NCI-H526 treated with DMSO at 0.1 percent for 48 hours (cell line): ENCODE measurements at places on chromosomes 2 and 18.

DNA sequence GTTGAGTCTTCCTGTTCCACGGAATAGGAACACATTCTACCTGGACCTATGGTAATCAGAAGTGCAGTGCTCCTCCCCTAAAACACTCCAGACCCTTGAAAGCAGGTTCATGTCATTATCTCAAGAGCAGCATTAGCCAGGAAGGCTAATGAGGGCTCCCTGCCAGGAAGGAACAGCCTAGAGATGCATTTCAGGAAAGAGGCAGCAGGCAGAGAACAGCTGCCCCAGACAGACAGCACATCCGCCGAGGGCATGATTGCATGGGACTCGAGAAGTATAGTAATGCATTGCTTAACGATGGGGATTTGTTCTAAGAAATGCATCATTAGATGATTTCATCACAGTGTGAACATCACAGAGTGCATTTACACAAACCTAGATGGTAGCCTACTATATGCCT lies 171.5 kb downstream of the ALK start:
- DNase-seq, result no peak

- DNase-seq, result no peak
Measured at GRCh38 chr2:144546933-144547332, 27.0 kb upstream of the ZEB2 start.

DNA sequence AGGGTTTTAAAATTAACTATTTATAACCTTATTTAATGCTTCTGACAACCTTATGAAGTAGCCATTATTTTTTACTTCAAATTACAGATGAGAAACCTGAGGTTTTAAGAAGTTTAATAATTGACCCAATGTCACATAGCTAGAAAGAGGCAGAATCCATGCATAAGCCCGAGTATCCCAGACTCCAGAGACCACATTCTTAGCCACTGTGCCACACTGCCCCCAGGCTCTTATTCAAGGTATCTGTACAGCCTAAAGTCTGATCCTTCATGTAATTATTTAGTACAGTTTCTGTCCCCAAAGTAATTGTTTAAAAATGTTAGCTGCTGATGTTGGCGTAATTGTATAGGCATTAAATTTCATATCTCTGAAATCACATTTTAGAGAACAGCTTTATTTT lies 124.7 kb upstream of the LRRTM1 start:
- no peak for DNase-seq

DNA sequence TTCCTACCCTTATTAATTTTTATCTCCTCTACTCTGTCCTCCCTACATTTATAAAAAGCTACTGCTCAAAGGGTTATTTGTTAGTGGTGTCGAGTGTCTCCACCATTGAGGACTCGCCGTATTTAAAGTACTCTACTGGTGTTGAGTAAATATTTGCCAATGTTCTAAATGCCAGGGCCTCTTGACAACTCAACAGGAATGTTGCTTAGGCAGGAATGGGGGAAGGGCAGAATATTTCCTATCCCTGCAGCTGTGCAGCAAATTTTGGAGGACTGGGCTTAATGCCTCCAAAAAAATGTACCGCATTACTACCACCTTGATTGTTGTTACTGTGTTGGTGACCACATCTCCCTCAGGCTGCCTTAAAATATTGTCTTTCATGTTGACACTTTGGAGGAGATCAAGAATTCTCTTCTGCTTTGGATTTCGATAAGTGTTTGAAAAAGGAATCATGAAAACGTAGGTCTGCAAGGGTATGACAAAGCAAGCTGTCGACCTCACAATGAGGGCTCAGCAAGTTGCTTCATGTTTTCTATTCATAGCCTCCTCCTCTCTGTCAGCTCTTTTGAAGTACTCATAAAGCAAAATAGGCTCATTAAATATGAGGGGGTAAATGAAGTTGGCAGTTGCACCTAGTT lies 84.3 kb downstream of the EFEMP1 start:
- DNase-seq, result peak; percentile 92

DNA sequence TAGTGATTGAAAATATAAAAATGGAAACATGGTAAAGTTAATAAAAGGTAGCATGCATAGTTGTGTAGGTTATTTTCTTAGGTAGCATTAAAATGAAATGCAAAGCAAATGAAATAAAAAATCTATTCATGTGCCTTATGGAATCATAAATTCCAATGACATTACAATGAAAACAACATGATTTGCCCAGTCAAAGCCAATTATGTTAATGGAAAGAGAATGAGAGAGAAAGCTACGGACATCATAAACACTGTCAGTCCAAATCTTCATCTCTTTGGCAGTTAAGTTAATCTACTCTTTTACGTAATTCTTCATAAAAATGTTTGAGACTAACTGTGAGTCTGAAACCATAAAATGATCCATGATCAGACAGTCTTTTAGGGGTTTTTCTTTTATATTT lies 636.7 kb upstream of the SYT4 start:
- DNase-seq, result no peak

GRCh38 chr18:23225503-23225902 lies 90.2 kb downstream of the CABLES1 start:
- no peak for DNase-seq

DNA sequence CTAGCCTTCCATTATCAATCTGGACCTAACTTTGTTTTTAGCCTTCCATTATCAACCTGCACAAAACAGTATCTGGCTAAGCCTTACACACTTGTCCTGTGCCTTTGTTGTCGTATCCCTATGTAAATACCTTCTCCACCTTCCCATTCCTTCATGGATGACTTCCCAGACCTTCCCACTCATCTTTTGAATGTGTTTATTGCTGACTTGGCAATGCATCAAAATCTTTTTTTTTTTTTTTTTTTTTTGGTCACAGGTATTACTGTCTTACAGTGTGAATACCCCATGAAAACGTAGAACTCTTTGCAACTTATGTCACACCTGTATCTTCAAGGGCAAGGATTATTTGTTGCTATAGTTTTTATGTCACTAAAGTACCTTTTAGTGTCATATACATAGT lies 25.7 kb downstream of the RPE start:
- DNase-seq, result no peak

- no peak for DNase-seq
Measured at GRCh38 chr18:74126684-74127655, 20.7 kb downstream of the FBXO15 start.

- no peak for DNase-seq
Measured at GRCh38 chr2:237295889-237296480, 118.0 kb downstream of the COL6A3 start.

DNA sequence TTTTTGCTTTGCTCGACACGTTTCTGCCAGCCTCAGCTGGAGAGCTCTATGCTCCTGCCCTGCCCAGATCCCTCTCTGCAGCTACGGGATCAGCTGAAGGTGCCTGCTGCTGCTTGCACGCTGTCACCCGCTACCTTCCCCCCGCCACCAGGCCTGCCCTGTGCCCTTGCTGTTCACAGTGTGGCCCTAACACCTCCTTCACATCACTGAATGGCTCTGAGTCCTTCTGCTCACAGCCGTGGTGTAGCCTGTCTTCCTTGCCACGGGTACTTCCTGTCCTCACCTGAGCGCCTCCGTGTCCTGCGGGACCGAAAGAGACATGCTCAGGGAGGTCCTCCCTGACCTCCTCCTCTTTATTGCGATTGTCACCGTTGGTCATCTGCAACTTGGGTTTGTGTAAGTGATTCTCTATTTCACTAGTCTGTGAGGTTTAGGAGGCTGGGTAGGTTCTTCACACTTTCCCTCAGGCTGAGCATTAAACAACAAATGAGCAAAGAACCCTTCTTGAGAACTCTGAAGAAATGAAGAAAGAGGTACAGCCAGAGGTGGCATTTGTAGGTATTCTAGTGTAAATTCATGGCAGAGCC lies 127.5 kb downstream of the NCK2 start:
- DNase-seq, result no peak

- no peak for DNase-seq
Measured at GRCh38 chr2:238974501-238975166, 126.7 kb downstream of the TWIST2 start.

- no peak for DNase-seq
Measured at GRCh38 chr2:120990451-120990871, 254.8 kb downstream of the GLI2 start.

DNA sequence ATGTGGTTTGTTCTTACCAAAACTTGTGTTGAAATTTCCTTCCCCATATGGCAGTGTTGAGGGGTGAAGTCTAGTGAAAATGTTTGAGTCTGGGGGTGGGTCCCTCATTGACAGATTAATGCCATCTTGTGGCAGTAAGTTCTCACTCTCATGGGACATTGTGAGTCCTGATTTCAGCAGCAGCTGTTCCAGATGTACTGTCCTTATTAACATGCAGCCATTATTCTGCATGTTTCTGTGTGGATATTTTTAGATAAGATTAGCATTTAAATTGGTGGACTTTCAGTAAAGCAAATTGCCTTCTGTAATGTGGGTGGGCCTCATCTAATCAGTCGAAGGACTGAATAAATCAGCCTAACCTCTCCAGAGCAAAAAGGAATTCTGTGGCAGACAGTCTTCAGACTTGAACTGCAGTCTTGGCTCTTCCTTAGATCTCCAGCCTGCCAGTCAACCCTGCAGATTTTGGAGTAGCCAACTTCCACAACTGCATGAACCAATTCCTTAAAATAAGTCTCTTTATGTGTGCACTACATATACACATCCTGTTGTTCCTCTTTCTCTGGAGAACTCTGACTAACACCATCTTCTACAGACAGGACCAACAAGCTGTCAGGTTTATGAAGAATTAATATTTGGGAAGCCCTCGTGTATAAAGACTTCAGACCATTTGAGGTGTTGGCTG lies 138.7 kb upstream of the ZNF516 start:
- DNase-seq, result no peak

DNA sequence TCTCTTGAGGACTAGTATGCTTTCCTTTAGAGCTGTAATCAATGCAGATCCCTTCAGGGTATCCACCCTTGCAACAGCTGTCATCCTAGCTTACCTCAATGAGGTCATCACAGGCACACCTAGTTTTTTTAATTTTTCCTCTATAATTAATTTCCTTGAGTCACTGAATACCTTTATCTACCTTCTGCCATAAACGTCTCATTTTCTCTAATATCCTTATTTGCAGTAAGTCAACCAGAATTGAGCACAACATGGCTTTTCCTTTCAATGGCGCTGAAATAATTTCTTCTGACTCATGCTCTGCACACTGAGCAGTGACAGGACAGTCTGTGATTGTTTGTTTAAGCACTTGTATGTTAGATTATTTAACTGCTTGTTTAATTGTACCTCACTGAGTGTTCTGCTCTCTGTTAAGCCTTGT lies 49.4 kb downstream of the ETAA1 start:
- no peak for DNase-seq
